Right lobe of liver (tissue), 6 donors: ENCODE measurements at places on chromosomes 3 and 15.
A peak's percentile ranks its signal among the peaks of the same experiment; 100 is the strongest.

- DNase-seq, result no peak
These were observed 854.2 kb downstream of the SI start for GRCh38 chr3:164224126-164224525.

- DNase-seq, result no peak
These were observed 28.9 kb upstream of the CD200R1L start for GRCh38 chr3:112875561-112875960.

GRCh38 chr3:60294181-60294580 lies 957.1 kb downstream of the FHIT start:
- DNase-seq, result no peak

DNA sequence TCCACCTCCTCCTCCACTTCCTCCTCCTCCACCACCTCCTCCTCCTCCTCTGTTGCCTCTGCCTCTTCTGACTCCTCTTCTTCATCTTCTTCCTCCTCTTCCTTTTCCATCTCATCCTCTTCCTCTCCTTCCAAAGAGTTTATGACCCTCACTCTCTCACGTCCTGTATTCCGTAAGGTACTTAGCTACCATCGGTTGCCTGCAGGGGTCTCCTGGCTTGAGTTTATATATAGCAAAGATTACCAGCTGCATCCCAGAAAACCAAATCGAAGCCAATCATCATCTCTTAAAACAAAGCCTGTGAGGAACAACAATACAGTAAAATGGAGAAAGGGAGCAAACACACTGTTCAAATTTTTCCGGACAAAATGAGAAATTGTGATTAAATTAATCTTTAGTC lies 317.4 kb downstream of the C3orf38 start:
- no peak for DNase-seq

DNA sequence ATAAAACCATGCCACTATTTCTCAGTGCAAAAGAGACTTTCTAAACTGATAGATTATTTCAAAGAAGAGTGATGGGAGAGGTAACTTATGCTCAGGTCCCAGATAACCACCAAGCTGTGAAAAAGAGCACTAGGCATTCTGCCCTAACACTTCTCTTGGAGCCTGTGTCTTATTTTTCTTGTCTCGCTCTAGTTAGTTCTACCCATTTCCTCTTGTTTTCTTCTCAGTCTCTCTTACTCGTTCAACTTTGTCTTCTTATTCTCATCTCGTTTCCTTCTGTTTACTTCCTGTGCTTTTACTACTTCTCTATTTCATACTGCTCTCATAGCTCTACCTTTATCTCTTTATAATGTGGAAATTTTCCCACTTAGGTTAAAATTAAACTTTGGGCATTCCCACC lies 91.8 kb upstream of the CGNL1 start:
- DNase-seq, result no peak

- no peak for DNase-seq
These were observed 17.5 kb upstream of the NMD3 start for GRCh38 chr3:161203485-161204098.

- DNase-seq, result no peak
These were observed 46.7 kb downstream of the AMOTL2 start for GRCh38 chr3:134327594-134327975.

- DNase-seq, result no peak
These were observed 141.5 kb downstream of the DUT start for GRCh38 chr15:48472756-48473155.

- no peak for DNase-seq
These were observed 1.6 kb downstream of the RPP25 start for GRCh38 chr15:74955017-74955416.

DNA sequence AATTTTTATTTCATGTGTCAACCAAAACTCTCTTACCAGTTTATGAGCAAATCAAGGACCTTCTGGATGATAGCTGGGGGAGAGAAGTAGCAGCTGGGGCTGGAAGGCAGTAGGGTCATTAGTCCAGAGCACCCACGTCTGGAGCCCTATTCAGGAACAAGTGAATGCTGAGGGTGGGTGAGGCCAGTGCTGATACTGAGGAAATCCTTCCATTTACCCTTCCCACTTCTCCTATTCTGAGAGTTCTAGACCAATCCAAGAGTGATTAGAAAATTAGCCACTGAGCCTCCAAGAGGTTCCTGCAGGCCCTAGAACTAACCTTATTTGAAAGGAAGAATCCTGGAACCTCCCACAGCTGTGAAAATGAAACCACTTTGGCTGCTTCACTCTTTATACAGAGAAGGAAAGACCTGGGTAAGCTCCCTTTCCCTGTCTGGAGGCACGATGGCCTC lies 46.2 kb upstream of the VILL start:
- no peak for DNase-seq

- no peak for DNase-seq
These were observed 66.8 kb upstream of the BLM start for GRCh38 chr15:90650117-90650955.

DNA sequence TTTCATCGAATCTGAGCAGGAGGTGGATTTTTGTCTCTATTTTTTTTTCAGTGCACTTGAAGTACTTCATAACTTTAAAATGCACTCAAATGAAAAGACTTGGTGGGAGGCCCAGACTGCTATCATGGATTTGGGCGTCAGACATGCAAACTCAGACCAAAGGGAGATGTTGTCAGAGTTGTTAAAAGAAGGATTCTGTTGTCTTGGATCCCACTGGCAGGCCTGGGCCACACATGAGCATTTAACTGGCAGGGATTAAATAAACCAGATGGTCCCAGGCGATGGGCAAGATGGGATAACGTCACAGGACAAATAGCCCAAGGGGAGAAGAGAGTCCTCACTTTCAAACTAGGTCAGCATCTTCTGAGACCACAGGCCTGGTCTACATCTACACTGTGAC lies 15.4 kb downstream of the RTP1 start:
- DNase-seq, result no peak

GRCh38 chr15:85771781-85772445 lies 22.8 kb downstream of the KLHL25 start:
- peak; percentile 81 for DNase-seq

GRCh38 chr3:133472889-133473288 lies 73.0 kb downstream of the BFSP2 start:
- DNase-seq, result no peak

DNA sequence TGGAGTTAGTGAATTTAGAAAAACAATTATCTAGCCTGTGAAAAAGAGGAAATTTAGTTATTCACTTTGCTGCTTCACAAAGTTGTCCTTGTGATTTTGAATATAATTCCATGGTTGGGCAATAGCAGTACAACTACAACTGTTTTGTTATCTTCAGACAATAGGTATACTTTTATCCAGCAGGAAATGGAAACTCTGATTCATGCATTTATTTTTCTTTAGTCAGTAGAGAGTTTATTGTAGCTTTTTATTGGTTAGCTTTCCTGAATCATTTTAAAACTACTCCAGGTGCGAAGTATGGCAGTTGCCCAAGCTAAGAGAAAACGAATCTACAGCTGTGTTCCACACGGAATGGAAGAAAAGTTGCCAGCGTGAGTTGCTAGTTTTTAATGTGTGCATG lies 80.3 kb downstream of the TM4SF4 start:
- DNase-seq, result no peak

GRCh38 chr3:171690281-171690680 lies 120.0 kb downstream of the PLD1 start:
- no peak for DNase-seq

DNA sequence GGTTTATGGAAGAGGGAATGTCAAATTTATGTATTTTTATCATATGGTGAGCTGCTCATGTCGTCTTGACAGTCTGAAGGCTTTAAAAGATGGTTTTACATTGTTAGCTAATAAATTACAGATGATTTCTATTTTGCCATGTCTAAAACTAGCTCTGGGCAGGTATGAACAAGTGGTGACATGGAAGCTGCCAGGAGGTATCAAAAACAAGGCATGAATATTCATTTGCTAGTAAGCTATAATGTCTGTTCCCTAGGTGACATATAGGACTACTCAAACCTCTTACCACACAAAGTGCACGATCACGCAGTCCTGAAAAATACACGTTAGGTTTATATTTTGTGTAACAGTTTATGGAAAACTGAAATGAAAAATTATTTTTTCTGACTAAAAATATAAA lies 34.8 kb downstream of the ST3GAL6 start:
- no peak for DNase-seq

- DNase-seq, result no peak
These were observed 8.2 kb downstream of the TMOD2 start for GRCh38 chr15:51759557-51760070.

DNA sequence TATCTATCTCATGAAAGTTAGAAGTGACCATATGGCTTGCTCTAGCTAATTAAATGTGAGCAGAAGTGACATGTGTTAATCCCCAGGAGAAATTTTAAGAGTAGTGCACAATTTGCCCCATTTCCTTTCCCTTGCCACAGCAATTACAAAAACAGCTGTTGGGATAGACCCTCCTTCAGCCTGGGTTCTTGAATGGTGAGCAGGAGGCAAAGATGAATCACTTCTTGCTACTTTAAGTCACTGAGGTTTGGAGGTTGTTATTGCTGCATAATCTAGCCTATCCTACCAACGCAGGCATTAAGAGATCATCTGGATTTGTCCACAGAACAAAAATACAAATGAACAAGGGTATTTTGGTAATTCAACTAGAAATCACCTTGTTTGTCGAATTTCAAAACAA lies 51.7 kb upstream of the CAPN7 start:
- DNase-seq, result no peak

GRCh38 chr3:188516515-188516914 lies 362.6 kb downstream of the LPP start:
- DNase-seq, result no peak

- DNase-seq, result no peak
These were observed 56.9 kb upstream of the VGLL3 start for GRCh38 chr3:87047852-87048251.

- no peak for DNase-seq
These were observed 185.4 kb downstream of the XXYLT1 start for GRCh38 chr3:195085356-195086130.

DNA sequence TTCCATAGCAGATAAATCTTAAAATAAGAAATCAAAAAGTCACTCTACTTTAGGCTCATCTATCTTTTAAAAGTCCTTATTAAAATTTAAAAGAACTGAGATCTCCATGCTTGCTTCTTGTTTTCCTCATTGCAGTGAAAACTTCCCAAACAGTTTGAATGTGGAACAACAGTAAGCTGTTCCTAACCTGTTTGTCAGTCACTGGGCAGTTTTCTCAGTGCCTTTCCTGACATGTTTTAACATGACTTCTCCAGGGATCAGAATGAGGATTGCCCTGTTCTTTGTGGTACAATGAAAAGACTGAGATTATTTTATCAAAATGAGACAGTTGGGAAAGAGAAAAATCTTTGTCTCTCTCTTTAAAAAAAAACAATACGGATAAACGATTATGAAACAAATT lies 774 bp downstream of the GPR87 start:
- DNase-seq, result no peak
